SHP77 (cell line): ENCODE measurements at places on chromosomes 11 and 22.

GRCh38 chr11:56843816-56844215 is 95.3 kb upstream of the OR9G4 start:
- no peak for DNase-seq

GRCh38 chr11:117519170-117519569 is 191.5 kb downstream of the CEP164 start:
- DNase-seq, result no peak

DNA sequence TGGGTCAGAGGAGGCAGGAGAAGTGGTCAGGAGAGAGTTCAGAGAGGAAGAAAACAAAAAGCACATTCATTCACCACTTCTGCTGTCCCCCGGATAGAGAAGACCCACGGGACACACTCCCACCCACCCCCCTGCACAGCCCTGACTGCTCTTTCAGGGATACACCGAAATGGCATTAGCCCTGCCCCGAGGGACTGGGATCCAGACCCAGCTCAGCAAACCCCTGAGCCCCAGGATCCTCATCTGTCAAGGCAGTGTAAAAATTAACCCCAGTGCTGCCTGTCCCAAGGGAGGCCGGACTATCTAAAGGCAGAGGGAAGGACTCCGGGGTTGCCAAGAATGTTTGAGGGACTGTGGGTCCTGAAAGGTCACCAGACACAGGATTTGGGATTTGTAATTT is 31.2 kb downstream of the TPBGL start:
- no peak for DNase-seq

GRCh38 chr11:112650527-112650926 is 310.7 kb upstream of the NCAM1 start:
- no peak for DNase-seq

DNA sequence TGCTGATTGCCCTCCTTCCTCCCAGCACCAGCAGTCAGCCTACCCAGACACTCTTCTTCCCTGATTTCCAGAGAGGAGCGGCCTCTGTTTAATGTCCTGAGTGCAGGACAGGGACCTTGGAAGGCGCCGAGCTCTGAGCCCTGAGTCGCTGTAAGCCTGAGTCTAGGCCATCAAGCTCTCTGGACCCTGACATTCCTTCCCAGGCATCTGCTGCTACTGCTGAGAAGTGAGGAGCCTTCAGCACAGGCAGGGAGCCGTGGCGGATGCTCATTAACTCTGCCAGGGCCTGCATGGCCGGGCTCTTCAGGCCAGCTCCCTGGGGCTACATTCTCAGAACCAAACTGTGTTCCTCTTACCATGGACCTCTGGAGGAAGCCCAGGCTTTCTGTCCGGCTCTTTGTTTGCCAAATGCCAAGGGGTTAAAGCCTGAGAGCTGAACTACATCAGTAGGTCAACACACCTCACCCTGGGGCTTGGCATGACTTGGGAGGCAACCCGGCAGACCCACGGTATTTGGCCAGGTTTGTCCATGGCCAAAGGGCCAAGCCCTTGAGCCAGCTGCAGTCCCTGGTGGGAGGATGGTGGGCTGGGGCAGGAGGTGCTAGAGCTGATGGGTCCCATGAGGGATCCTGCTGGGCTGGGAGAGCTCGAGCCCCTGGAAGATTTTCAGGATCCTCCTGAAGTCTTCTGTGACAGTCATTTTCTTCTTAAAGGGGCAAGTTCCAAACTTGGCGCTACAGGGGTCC is 721.4 kb downstream of the BRD1 start:
- DNase-seq, result peak; percentile 45

GRCh38 chr11:69670158-69670845 is 4.9 kb downstream of the LTO1 start:
- peak; percentile 85 for DNase-seq

GRCh38 chr11:77435972-77436371 is 37.9 kb downstream of the PAK1 start:
- no peak for DNase-seq

GRCh38 chr11:15565880-15566279 is 451.2 kb downstream of the INSC start:
- DNase-seq, result peak; percentile 31

DNA sequence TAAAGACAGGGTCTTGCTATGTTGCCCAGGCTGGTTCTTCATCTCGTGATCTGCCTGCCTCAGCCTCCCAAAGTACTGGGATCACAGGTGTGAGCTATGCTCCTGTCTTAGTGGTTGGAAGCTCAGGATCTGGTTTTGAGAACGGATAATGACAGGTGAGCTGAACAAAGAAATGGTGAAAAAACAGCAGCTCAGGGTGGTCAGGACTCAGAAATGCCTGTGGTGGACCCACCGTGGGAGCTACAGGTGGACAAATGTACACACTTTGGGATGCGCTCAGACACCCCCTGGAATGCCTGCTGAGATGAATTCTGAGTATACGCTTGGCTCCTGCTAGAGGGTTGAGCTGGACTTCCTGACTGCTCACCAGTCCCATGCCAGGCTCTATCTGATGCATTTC is 9.5 kb downstream of the RFPL1 start:
- DNase-seq, result no peak

- DNase-seq, result no peak
Measured at GRCh38 chr11:23684701-23685100, 812.2 kb upstream of the LUZP2 start.

DNA sequence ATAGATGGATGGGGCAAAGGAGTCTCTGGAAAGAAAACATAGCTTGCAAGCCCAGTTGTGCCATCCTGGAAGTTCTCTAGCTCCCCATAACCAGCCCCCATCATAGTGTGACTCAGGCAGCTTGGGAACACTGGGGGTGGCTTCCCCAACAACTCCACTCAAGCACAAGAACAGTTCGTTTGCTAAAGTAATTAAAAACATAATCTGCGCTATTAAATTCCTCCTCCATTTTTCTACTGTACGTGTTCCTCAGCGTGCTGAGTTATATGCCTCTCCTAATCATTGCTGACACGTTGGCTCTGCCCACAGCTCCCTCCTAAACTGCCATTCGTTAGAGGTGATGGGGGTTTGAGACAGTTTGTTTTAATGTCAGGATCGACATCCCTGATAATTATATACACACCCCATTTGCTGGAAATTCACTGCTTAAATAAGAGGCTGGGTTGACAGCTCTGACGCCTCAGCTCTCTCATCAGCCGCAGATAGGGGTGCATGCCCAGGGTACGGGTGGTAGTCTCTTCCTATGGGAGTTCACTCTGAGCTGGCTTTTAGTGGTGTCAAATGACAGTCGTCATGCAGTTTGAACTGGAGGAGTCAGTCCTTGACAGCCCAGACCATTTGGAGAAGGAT is 59.5 kb upstream of the SEZ6L start:
- no peak for DNase-seq

DNA sequence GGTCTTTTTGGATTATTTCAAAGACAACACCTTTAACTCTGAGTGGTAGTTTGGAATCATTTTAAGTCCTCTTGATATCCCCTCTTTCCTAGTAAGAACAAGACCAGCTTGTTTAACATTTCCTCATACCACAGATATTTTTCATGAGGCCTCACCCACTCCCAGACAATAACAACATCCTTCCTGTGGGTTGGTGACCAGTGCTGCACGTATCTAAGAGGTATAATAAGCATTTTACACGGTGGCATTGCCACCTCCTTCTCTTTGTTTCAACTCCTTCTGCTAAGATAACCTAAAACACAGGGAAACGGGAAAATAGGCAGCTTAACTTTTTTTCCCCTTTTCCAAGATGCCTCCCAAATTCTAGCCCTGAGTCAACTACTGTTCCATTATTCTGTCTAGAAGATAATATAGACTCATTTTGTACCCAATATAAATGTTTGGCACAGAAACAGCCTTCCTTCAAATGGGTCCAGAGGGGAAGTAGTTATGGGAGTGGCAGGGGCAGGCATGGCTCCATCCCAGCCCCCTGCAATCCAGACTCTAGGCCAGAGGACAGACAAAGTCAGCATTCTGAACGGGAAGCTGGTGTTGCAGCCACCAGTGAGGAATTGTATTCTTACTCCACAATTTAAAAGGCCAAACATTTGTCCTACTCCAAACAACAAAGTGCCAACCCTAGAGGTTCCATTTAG is 28.5 kb downstream of the MAML2 start:
- no peak for DNase-seq

GRCh38 chr11:29534836-29535235 is 482.0 kb downstream of the KCNA4 start:
- DNase-seq, result no peak

- DNase-seq, result no peak
Measured at GRCh38 chr22:30695351-30695851, 727 bp downstream of the OSBP2 start.

- DNase-seq, result no peak
Measured at GRCh38 chr11:110367571-110367970, 62.2 kb upstream of the FDX1 start.

DNA sequence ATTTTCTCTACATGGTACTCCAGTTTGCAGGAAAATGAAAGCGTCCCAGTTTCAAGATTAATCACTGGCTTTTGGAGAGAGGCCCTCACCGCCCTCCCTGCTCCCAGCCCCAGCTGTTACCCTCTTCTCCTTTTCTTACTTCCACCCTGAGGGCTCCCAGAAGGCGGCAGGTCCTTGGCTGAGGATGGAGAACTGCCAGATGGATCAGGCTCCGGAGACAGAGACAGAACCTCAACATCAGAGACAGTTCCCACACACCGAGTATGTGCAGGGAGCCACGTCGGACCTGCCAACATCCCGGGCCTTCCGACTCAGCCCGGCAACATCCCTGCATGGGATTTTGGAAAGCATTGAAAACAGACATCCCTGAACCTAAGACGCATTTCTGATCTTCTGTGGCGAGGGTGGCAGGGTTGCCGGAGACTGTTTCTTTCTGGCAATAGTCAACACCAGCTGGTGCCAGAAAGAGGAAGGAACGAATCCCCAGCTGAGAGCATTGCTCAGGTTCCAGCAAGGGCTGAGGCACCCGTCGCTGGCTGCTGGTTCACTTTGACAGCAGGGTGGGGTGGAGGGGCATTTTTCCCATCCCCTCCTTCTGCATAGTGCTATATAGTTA is 467.1 kb downstream of the MIAT start:
- DNase-seq, result no peak

DNA sequence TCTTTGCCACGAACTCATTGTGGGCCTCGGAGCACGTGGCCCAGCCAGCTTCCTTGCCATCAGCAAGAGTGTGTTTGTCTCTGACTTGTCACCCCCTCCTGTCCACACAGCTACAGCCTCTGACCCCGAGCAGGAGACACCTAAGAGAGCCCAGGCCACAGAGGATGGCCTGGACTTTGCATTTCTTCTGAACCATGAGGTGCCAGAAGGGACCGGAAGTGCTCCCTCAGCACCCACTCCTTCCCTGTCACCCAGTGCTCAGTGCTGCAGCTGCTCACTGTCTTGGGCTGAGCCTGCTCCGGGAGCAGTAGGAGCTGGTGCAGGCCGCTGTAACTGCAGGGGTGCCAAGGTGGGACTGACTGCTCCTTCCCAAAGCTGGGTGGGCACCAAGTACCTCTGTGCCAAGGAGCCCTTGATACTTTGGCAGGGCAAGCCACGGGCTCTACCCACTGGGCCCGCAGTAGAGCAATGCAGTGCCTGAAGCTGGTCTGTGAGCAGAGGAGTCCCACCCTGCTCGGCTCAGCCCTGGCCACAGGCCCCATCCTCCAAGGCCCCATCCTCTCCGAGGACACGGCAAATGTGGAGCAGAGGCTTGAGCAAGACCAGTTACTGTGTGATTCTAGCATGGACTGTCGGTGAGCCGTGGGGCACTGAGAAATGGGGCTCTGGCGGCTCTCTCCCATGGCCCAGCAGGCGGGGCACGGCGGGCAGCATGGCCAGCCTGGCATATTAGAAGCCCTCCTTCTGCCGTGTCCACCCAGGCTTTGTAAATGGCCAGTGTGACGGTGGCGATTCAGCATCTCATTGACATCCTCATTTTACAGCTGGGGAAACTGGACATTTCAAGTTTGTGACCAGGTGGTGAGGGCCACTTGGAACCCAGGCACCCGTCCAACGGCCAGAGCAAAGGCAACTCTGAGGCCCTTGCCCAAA is 6.3 kb downstream of the GRK2 start:
- no peak for DNase-seq

- no peak for DNase-seq
Measured at GRCh38 chr11:112769584-112769983, 191.6 kb upstream of the NCAM1 start.

DNA sequence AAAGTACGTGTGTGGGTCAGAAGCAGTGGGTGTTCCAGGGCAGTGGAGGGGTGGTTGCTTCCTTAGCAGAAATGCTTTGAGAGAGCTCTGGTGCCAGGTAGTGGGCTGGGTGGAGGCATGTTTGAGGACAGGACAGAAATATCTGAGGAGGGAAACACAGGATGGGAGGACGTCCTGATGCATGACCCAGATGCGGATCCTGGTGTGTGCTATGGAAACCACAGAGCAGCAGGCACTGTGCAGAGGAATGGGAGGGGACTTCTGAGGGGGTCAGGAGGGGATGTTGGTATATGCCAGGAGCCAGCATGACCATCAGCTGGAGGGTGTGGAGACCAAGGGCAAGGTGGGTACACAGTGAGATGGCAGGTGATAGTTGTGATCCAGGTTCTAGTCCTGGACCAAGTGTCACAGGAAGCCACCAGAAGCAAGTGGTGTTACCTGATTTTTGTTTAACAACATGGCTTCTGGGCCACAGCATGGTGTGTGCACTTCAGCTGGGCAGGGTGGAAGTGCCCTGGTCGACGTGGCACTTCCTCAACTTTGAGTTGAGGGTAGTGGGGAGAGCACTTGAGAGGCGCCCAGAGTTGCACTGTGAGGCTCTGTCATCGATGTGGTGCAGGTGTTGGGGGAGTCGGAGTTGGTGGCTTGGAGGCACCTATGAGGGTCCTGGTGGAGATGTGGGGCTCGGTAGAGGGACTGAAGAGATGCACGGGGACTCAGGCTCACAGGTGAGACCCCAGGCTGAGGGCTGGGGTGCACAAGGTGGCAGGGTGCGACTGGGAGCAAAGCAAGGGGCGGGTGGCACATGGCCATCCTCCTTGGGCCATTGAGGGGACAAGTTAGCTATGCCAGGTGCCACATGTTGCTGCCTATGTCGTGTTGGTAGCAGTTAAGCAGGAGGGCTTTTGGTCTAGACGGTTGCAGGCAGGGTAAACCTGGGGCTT is 7.5 kb downstream of the DGCR8 start:
- DNase-seq, result no peak

DNA sequence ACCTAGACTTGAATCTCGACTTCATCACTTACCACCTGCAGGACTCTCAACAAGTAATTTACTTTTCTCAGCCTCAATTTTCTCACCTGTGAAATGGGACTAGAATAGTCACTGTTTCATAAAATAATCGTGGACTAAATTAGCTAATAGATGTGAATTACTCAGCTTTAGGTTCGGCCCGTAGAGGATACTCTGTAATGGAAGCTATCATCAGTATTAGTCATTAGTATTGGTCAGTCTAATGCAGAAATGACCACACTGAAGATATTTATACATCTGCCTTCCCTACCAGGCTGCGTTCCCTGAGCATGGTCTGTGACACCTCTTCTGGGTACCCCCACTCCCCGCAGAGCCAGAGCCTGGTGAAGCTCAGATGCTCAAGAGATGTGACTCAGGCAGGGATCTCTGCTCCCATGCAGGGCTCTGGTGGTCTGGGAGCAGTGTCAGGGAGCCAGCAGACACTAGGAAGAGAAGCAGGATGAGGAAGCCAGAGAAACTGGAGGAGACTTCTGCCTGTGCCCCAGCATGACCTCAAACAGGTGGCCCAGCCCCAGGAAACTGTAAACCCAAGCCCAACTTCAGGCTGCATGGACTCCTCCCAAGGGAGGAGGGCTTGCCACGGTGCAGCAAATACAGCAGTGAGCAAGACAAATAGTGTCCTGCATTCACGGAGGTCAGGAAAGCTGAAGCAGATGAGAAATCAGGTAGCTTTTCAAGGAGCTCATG is 88.0 kb upstream of the E2F8 start:
- no peak for DNase-seq
